ENCODE measurements at places on chromosomes 7 and 10.
A peak's percentile ranks its signal among the peaks of the same experiment; 100 is the strongest.

GRCh38 chr7:15600298-15600697, 38.5 kb upstream of the AGMO start:
- H3K27ac ChIP-seq, result no peak overlapping the region
- H3K36me3 ChIP-seq, result no peaks in the 10 kb centered on the region
- no peak for DNase-seq
- H3K27me3 ChIP-seq, result no peaks in the 10 kb centered on the region
- no peak overlapping the region for H3K4me3 ChIP-seq

GRCh38 chr10:62185919-62186692, 82.5 kb downstream of the RTKN2 start:
- H3K27ac ChIP-seq, result no peak overlapping the region
- H3K27me3 ChIP-seq, result no peaks in the 10 kb centered on the region
- H3K4me1 ChIP-seq, result no peaks in the 10 kb centered on the region
- no peaks in the 10 kb centered on the region for H3K36me3 ChIP-seq
- no peak overlapping the region for H3K4me3 ChIP-seq
- DNase-seq, result no peak

DNA sequence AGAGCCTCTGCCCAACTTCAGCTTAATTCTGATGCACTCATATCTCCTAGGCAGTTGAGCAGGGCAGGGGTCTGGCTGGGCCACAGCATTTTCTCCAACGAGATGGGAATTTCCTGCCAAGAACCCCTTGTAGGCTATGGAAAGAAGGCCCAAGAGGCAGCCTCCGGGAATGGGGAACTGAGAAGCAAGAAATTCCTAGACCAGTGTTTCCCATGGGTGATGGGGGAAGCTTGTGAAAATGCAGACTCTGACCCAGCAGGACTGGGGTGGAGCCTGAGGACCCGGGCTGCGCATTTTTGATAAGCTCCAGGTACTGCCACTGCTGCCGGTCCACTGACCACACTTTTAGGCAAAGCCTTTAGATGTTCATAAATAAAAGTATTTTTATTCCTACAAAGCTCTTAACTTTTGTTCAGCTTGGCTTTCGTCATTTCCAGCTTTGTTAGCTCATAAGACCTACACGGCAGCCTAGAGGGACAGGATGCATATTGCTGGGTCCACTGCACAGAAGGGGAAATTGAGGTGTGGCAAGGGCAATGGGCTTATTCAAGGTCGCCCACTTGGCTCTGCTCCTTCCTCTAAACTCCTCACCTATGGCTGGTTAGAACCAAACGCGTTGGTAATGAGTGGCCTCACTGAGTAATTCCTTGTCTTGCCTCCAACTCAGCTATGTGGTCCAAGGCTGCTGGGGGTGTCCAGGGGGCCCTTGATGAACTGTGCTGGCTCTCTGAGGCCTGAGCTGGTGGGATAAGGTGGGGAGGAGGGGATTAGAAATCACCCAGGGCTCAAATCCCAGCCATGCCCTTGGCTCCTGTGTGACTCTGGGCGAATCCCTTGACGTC, 29.5 kb downstream of the ZCCHC24 start:
- H3K27me3 ChIP-seq, result no peaks in the 10 kb centered on the region
- peak overlapping the region; percentile 41 for H3K27ac ChIP-seq
- no peaks in the 10 kb centered on the region for H3K4me1 ChIP-seq
- no peak for DNase-seq
- H3K4me3 ChIP-seq, result no peak overlapping the region
- no peaks in the 10 kb centered on the region for H3K36me3 ChIP-seq

- H3K27ac ChIP-seq, result no peak overlapping the region
- H3K36me3 ChIP-seq, result no peaks in the 10 kb centered on the region
- no peaks in the 10 kb centered on the region for H3K27me3 ChIP-seq
- no peaks in the 10 kb centered on the region for H3K4me1 ChIP-seq
- no peak overlapping the region for H3K4me3 ChIP-seq
Measured at GRCh38 chr7:31720366-31720765, 33.4 kb downstream of the PPP1R17 start.

DNA sequence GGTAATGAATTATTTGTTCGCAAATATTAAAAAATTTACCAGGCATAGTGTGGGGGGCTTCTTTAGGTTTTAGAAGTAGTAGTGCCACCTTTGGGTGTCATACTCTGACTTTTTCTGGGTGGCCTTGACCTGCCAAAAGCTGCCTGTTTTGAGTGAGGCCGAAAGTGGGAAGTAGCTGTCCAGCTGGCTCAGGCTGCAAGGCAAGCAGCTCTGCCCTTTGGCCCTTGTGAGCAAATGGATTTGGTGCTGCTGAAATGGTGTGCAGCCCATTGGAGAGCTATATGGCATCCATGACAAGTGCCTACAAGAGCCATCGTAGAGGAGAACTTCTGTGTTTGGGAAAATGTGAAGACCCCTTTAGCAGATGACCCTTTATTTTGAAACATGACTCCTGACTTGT, 20.2 kb upstream of the ICA1 start:
- H3K36me3 ChIP-seq, result no peaks in the 10 kb centered on the region
- DNase-seq, result no peak
- no peak overlapping the region for H3K27ac ChIP-seq
- H3K27me3 ChIP-seq, result no peaks in the 10 kb centered on the region

DNA sequence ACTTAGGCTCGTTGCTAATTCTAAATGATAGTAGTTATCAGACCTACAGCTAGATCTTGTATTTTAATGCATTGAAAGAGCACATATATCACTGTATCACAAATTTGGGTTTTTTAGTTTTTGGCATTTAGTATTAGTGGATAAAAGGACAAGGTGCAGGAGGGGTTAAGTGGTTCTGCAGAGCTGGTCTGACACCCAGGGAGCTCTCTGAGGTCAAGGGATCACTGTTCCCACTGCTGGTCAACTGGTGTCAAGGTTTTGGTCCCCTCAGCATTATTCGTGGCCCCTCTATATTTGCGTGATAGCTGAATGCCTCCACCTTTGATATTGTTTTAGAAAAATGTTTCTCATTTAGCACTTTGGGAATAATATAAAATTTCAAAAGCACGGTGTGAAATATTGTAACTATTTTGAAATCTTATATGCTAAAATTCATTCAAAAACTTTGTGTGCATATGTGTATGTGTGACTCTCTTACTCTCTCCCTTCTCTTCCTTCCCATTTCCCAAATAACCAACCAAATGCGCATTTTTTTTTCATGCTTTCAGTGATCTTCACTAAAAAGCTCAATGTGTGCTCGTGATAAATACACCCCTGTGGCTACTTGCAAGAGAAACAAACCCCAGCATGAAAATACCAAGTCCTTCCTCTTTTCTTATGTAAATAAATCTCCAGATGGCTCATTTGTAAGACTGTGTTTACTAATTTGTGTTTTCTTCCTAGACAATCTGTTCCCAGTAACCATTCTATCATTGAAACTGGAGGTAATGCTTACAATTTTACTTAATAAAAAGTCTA, 309.2 kb downstream of the FGFR2 start:
- no peak for DNase-seq
- H3K36me3 ChIP-seq, result no peaks in the 10 kb centered on the region
- H3K4me3 ChIP-seq, result no peak overlapping the region
- no peak overlapping the region for H3K27ac ChIP-seq
- no peaks in the 10 kb centered on the region for H3K27me3 ChIP-seq
- H3K4me1 ChIP-seq, result no peaks in the 10 kb centered on the region

DNA sequence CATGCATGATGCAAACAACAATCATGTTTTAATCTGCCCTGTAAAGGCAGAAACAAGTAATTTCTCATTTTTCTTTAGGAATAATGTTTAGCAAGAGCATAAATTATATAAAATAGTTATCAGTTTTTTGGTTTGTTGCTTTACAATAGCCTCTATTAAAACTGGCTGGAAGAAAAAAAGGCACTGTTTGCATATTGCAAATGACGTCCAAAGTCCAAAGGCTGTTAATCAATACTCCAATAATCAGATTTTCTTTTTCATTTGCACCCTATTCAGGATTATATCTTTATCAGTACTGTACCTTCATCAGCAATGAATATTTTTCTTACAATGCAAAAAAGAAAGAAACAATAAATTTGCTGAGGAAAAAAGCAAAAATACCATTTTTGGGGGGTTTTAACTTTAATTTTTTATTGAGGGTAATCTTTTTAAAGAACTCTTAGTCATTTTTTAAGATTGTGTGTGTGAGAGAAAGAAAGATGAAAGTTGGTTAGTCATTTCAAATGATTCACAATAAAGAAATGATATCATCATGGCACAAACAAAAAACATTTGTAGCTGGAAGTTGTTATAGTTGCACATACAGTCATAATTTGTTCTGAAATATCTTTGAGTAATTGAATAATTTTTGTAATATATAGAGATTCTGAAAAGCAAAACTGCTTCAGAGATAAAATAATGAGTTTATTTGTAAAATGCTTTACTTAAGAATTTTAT, 44.4 kb upstream of the AKR1C2 start:
- H3K4me3 ChIP-seq, result no peak overlapping the region
- H3K27ac ChIP-seq, result no peak overlapping the region

DNA sequence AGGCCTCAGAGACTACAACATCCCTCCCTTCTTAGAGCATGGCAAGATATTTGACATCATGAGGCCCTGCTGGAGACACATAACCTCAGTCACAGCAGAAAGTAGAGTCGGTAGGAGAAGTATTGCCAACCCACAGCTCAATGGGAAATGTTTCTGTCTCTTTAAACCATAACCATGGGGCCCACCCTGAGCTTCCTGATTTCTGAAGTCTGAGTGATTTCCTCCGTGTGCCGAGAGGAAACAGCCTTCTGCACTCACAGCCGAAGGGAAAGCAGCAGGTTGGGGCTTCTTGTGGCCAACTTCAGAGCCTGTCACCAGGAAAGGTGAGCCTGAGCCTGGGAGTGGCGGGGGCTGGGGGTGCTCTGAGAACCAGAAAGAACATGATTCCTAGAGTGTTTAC, at the start of gene GIMAP1:
Gene GIMAP1, plus strand, starts transcription at position 246 of the 400 bp plus-strand sequence. CDS start 2,435 bp downstream, outside the sequence.
- no peak for DNase-seq
- H3K4me3 ChIP-seq, result peak within 1 kb of the TSS; percentile 60
- no peaks in the 10 kb centered on the region for H3K27me3 ChIP-seq
- peak within 1 kb of the TSS; percentile 62 for H3K27ac ChIP-seq
- peaks cover 11% of the 10 kb centered on the region for H3K36me3 ChIP-seq

DNA sequence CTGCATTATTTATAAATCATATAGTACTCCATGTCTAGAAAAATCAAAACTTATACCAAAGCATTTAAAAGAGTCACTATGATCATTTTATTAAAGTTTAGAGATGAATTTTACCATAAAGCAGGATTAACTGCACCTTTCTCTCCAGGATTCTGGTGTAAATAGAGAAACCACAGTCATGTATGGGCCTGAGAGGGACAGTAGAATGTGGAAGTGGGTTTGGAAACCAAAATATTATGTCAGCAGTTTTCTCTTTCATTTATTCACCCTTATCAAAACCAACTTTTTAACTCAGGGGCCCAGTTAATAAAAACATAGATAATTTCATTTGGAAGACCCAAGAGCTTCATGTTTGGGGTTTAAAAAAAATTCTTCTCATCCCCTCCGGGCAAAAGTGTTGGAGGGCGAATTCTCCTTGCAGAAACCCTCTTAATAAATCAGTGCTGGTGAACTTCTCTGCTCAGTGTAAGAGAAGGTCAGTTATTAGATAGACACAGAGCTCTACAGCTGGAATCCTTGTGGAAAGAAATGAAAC, 266.2 kb downstream of the CREB5 start:
- no peak overlapping the region for H3K4me3 ChIP-seq
- H3K36me3 ChIP-seq, result no peaks in the 10 kb centered on the region
- no peaks in the 10 kb centered on the region for H3K27me3 ChIP-seq
- H3K27ac ChIP-seq, result no peak overlapping the region
- no peaks in the 10 kb centered on the region for H3K4me1 ChIP-seq
- DNase-seq, result no peak

- no peaks in the 10 kb centered on the region for H3K36me3 ChIP-seq
- H3K4me3 ChIP-seq, result no peak overlapping the region
- H3K27ac ChIP-seq, result no peak overlapping the region
- DNase-seq, result peak; percentile 31
- H3K4me1 ChIP-seq, result no peaks in the 10 kb centered on the region
- no peaks in the 10 kb centered on the region for H3K27me3 ChIP-seq
Measured at GRCh38 chr7:149706398-149706797, 67.0 kb downstream of the ZNF467 start.

DNA sequence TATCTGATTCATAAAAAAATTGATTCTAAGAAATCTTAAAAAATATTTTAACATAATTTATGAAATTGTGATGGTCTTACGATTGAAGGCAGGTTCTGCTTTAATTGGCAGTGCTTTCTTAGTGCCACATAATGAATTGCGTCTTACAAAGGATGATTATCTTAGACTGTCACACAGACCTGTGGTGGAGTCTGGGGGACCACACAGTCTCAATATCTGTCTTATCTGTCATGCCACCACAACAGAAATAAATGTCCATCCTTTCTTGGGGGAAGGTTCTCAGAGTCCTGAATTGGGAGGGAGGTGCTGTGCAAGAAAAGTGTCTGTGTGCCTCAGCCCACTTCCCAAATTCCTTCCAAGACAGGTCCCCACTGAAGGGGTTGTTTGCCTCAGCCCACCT, 34.0 kb downstream of the ZDHHC6 start:
- no peak overlapping the region for H3K27ac ChIP-seq
- no peaks in the 10 kb centered on the region for H3K36me3 ChIP-seq
- no peaks in the 10 kb centered on the region for H3K27me3 ChIP-seq
- DNase-seq, result no peak
- no peak overlapping the region for H3K4me3 ChIP-seq

- H3K27ac ChIP-seq, result no peak overlapping the region
- no peak overlapping the region for H3K4me3 ChIP-seq
- no peaks in the 10 kb centered on the region for H3K36me3 ChIP-seq
- DNase-seq, result no peak
- H3K27me3 ChIP-seq, result no peaks in the 10 kb centered on the region
- no peaks in the 10 kb centered on the region for H3K4me1 ChIP-seq
Measured at GRCh38 chr7:38398725-38399321, 125.4 kb upstream of the TARP start.

DNA sequence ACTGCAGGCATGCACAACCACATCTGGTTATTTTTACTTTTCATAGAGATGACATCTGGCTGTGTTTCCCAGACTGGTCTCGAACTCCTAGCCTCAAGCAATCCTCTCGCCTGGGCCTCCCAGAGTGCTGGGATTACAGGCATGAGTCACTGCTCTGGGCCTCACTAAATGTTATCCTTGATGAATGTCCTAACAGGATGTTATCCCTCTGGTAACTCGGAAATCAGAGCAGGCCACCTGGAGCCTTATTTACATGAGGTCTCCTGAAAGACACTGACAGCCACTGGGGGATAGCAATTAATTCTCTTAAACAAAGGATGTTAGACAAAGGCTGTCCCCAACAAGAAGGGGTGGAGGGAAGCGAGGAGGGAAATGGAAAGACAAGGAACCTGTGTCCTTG, 4.5 kb upstream of the ZNF438 start:
- H3K36me3 ChIP-seq, result no peaks in the 10 kb centered on the region
- peaks cover 18% of the 10 kb centered on the region for H3K4me1 ChIP-seq

DNA sequence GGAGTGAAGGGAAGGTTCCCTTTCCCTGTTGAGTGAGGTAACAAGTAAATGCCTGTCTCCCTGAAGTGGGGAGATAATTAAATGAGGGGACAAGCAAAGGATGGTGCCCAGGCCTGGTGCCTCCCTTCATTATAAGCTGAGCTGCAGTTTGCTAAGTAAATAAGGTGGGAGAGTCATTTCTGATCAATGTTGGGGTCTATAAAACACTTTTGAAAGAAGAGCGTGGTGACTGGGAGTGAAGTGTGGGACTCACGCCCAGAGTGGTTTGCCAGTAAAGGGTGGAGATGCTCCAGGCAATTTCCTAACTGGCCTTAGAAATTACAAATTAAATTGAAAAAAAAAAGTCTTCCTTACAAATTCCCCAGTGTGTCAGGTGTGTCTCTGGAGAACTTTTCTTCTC, 9.6 kb upstream of the GPR15LG start:
- H3K4me1 ChIP-seq, result no peaks in the 10 kb centered on the region
- peaks cover 14% of the 10 kb centered on the region for H3K27me3 ChIP-seq
- no peaks in the 10 kb centered on the region for H3K36me3 ChIP-seq
- H3K4me3 ChIP-seq, result no peak overlapping the region
- no peak overlapping the region for H3K27ac ChIP-seq
- no peak for DNase-seq

All from esophagus muscularis mucosa (tissue), 4 donors.